ENCODE measurements at places on chromosomes 16 and 17.

GRCh38 chr17:67506966-67507365, 129.9 kb downstream of the PITPNC1 start:
- no peak for DNase-seq

DNA sequence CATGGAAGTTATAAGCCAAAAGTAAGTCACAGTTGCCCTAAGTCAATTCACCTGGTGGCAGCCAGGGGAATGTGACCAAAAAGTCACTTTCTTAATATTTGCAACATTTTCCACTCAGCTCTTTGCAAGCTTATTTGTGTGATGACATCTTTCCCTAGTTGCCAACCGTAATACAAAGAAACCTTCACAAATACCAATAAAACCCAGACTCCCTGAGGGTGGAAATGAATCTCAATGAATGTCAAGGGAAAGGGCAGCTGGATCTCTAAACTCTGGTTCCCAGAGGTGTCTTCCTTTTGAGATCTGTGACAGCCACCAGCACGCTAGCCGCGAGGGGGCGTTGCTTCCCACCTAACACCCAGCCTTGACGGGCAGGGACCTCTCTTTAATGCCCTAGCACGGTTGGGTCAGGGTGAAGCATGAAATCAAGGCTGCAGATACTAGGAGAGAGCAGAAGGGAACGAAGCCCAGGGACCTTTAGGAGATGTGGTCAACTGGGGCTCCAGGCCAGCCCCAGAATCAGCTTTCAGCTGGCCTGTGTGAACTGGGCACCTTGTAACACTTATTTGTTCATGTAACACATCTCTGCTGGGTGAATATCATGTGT, 82.2 kb downstream of the CMC2 start:
- DNase-seq = no peak

DNA sequence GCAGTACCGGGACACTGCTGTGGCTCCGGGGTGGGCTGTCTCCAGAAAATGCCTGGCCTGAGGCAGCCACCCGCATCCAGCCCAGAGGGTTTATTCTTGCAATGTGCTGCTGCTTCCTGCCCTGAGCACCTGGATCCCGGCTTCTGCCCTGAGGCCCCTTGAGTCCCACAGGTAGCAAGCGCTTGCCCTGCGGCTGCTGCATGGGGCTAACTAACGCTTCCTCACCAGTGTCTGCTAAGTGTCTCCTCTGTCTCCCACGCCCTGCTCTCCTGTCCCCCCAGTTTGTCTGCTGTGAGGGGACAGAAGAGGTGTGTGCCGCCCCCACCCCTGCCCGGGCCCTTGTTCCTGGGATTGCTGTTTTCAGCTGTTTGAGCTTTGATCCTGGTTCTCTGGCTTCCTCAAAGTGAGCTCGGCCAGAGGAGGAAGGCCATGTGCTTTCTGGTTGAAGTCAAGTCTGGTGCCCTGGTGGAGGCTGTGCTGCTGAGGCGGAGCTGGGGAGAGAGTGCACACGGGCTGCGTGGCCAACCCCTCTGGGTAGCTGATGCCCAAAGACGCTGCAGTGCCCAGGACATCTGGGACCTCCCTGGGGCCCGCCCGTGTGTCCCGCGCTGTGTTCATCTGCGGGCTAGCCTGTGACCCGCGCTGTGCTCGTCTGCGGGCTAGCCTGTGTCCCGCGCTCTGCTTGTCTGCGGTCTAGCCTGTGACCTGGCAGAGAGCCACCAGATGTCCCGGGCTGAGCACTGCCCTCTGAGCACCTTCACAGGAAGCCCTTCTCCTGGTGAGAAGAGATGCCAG, 12.9 kb downstream of the STH start:
- DNase-seq = no peak

- no peak for DNase-seq
Measured at GRCh38 chr17:45282683-45283644, 21.1 kb upstream of the SPATA32 start.

- DNase-seq = no peak
Measured at GRCh38 chr17:28338056-28338768, 2.7 kb downstream of the TNFAIP1 start.

- peak; percentile 78 for DNase-seq
Measured at GRCh38 chr17:57892146-57892819, 42.4 kb upstream of the MRPS23 start.

GRCh38 chr17:61669522-61669921, 78.5 kb upstream of the NACA2 start:
- DNase-seq = no peak

GRCh38 chr16:67773099-67773498, 33.3 kb downstream of the RANBP10 start:
- no peak for DNase-seq

GRCh38 chr16:11621920-11622651, 35.4 kb upstream of the LITAF start:
- no peak for DNase-seq

DNA sequence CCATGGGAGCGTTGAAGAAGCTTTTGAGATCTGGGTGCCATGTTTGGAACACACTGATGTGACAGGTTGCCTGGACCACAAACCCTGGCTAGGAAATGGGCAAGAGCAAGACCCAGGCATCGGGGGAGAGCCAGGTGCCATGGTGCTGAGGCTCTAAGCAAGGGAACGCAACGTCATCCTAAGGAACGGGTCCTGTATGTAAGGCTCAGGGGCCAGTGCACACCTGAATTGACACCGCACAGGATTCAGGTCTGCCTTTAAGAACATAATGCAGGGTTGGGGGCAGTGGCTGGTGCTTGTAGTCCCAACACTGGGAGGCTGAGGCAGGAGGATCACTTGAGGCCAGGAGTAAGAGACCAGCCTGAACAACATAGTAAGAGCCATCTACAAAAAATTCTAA, 10.8 kb downstream of the PSMD7 start:
- no peak for DNase-seq

GRCh38 chr17:17789828-17790636, 46.8 kb downstream of the SREBF1 start:
- DNase-seq = no peak

DNA sequence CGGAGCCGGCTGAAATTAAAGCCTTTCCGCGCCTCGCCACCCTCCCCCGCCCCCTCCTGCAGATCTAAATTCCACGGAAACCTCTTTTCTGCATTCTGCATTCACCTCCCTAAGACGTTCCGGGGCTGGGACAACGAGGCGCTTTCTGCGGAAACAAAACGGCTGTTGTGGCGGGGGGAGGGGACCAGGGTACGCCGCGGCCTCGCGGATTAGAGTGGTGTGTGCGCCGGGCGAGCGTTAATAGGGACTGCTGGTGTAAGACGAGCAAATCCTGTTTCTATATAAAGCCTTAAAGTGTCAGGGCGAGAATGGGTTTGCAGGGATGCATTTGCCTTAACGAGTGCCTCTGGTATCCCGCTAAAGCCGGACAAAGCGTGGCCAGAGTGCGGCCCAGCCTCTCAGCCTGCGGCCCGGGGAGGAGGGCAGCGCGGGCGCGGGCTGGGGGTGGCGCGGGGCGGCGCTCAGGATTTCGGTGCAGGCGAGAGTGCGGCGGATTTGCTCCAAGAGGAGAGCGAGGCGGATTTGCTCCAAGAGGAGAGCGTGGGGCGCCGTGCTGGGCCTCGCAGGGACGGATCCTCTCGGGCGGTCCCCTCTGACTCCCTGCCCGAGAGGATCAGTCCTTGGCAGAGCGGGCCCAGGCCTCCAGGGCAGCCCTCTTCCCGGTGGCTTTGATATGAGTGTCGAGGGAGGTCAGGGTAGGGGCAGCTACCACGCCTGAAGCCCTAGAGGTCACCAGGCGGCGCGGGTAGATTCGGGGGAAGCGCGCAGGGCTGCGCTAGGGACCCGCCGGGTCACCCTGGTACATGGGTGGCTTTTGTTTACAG, 5.1 kb downstream of the BAHCC1 start:
- no peak for DNase-seq

DNA sequence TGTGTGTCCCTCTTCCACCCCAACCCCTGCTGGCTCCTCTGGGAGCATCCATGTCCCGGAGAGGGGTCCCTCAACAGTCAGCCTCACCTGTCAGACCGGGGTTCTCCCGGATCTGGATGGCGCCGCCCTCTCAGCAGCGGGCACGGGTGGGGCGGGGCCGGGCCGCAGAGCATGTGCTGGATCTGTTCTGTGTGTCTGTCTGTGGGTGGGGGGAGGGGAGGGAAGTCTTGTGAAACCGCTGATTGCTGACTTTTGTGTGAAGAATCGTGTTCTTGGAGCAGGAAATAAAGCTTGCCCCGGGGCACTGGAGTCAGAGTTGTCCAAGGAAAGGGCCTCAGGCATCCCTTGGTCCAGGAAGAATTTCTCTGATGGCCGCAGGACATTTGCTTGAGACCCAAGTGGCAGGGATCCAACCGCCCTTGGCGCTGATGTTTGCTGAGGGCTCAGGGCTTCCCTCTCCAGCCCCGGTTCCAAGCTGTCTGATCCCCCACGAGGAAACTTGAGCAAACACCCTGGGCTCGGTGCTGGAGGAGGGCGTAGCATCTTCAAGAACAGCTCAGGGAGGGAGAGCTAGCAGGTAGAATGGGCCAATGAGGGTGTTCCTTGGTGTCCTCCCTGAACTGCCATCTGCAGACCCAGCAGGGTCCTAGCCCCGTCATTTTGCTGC, 4.5 kb downstream of the NXPH3 start:
- DNase-seq = no peak

- DNase-seq = no peak
Measured at GRCh38 chr16:17380613-17381012, 90.1 kb downstream of the XYLT1 start.

- no peak for DNase-seq
Measured at GRCh38 chr17:80108036-80108971, 6.9 kb downstream of the GAA start.

GRCh38 chr17:1519678-1520077, 3.3 kb upstream of the INPP5K start:
- DNase-seq = no peak

GRCh38 chr16:24577167-24577566, 37.8 kb downstream of the RBBP6 start:
- no peak for DNase-seq

GRCh38 chr16:89422905-89423630, 67.3 kb downstream of the ANKRD11 start:
- DNase-seq = no peak

DNA sequence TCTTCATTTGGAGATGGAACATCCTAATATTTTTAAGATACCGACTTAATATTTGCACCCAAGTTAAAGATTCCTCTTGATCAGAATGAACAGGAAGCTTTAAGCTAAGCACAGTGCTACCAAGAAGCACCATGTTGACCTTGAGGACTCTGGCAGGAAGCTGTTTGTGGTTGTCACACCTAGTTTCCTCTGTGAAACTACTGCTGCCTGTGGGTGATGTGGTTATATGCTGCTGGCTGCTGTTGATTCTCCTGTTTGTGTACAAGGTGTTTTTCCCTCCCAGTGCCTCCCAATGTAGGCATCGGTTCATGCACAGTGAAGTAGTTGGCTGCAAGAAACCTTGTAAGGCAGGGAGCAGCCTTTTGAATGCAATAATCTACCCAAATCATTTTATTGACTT, 23.4 kb downstream of the RBL2 start:
- no peak for DNase-seq

GRCh38 chr17:8955021-8955959, 10.2 kb downstream of the PIK3R5 start:
- DNase-seq = no peak

DNA sequence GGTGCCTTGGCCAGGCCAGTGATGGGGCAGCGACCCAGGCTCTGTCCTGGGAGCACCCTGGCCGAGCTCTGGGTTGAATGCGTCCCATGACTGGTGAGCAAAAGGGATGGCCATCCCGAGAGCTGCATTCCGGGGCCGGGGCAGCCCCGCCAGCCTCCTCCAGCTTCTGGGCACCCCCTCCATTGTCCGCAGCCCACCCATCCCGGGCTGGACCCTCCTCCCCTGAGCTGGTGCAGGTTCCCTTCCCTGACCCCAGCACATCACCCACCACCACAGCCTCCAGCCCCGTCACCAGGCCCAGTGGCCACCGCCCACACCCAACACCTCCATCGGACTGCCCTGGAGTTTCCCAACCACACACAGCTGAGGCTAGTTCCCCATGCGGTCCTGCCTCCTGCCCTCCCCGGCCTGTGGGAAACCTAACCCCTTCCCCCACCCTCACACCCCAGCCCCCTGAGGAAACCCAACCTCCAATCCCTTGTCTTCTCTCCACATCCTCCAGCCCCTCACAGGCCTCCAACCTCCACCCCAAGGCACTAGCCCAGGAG, 16.2 kb upstream of the PVALEF start:
- no peak for DNase-seq

GRCh38 chr16:12096157-12096777, 119.7 kb downstream of the SNX29 start:
- DNase-seq = no peak

- DNase-seq = peak; percentile 62
Measured at GRCh38 chr17:79970576-79971068, 65.0 kb downstream of the TBC1D16 start.

GRCh38 chr16:74216319-74216718, 80.3 kb upstream of the PSMD7 start:
- DNase-seq = no peak

DNA sequence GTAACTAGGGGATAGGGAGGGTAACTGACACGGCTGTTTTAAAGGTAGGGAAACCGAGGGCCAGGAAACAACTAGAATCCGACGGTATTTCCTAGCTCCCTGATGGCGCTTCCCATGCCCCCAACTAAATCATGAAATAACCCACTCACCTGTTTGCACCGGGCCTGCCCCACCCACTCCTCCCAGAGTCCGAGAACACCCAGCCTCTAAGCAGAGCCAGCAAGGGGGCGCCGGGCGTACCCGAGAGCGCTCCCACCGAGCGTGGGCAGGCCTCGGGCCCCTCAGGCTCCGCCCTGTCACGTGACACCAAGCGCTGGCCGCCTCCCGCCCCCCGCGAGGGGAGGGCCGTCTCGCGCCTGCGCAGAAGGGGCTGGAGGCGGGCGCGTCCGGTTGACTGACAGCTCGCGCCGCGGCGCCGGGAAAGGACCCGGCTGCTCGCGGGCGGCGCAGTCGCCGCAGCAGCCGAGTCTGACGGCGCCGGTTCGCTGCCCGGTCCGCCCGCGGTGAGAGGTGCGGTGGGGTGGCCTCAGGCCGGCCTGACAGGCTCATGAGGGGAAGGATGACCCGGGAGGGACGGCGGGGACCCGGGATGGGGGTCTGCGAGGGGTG, at the start of gene KIAA0513:
TSS of gene KIAA0513 (plus strand) at position 447 of the 609 bp plus-strand sequence. CDS start 39,277 bp downstream, outside the sequence.
- DNase-seq = peak; percentile 95

DNA sequence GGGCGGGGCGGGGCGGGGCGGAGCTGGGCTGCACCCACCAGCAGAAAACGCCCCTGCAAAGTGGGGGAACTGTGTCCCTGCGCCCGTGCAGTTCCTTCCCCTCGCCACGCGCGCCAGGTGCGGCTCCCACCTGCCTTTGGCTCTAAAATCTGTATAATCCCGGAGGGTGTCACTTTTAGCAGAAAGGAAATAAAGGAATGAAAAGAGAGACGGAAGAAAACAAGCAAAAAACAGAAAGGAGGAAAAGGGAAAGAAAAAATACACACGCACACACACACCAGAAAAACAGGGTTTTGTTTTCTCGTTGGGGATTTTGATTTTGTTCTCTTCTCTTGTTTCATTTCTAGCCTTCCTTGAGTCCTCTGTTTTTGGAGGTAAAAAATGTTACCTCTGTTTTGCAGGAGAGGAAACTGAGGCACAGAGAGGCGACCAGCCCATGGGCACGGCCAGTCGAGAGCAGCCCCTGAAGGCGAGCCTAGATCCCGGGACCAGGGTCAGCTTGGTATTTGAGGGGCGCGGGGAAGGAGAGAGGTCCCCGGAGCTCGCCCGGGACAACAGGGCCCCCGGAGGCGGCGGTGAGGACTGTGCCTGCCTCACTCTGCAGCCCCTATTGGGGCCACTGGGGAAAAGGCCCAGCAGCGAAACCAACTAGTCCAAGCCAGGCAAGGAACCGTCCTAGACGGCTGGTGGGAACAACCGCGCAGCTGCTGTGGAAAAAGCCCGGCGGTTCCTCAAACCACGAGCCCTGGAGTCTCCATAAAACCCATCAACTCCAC, 594 bp upstream of the CARHSP1 start:
- no peak for DNase-seq

All from hematopoietic multipotent progenitor cell treated with erythropoietin and hydrocortisone succinate and interleukin-3 and kit ligand, for 15 days (in vitro differentiated cells).